ENCODE measurements at places on chromosomes 7 and 10.

GRCh38 chr7:147861058-147861716 lies 729.4 kb upstream of the C7orf33 start:
- no peak for DNase-seq

- no peak for DNase-seq
Measured at GRCh38 chr7:122038904-122039303, 105.1 kb downstream of the AASS start.

DNA sequence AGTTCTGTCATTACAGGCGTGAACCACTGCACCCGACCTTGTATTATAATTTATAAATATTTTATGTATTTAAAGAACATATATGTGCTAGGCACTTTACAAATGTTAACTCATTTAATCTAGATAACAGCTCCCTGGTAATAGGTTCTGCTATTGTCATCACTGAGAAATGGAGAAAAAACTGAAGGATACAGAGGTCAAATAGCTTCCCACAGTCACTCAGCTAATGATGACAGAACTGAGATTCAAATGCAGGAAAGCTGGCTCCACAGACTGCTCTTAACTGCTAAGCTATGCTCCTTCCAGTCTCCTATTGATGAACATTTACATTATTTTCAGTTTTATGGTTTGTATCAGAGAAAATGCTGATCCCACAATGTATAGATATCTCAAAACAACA lies 28.9 kb downstream of the NXPH1 start:
- DNase-seq = no peak

DNA sequence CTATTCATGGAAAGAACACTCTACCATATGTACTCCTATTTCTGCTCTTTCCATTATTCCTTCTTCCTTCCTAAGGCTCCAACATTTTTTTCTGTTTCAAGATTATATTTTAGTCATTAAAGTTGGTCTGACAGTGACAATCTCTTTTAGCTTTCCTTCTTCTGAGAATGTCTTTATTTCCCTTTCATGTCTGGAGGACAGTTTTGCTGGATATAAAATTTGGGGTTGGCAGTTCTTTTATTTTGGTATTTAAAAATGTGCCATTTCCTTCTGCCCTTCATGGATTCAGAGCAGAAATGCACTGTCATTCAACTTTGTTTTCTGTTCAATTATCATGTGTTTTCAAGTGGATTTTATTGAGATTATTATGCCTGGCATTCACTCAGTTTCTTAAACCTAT lies 53.1 kb downstream of the VSTM4 start:
- DNase-seq = no peak

- DNase-seq = no peak
Measured at GRCh38 chr7:55962014-55962413, 2.4 kb upstream of the NIPSNAP2 start.

- no peak for DNase-seq
Measured at GRCh38 chr7:25326501-25327156, 98.3 kb upstream of the NPVF start.

GRCh38 chr10:52940921-52941320 lies 168.3 kb upstream of the MBL2 start:
- DNase-seq = no peak

DNA sequence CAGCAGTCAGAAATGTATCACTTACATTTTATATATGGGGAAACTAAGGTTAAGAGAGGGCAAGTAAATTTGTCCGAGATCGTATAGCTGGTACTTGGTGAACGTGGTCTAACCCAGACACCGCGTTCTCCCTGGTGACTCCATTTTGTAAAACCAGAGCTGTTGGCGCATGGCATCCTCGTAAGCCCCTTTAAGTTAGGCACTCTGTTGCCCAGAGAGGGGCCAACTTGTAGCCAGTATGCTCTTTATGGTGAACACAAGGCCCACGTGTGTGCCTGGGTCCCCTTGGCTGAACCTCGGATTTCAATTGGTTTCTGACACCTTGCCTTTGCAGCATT lies 39.7 kb upstream of the ZNF518A start:
- DNase-seq = no peak

DNA sequence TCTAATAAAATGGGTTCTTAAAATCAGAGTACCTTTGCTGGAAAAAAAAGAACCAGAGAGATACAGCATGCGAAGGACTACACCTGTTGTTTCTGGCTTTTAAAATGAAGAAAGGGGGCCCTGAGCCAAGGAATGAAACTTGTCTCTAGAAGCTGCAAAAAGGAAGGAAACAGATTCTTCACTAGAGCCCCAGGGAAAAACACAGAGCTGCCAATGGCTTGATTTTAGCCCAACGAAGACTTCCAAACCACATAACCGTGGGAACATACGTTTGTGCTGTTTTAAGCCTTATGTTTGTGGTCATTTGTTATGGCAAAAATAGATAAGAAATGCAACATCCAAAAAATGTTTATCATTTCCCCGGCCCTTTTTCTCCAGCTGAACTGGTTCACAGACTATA lies 780.0 kb downstream of the SORCS1 start:
- DNase-seq = no peak

GRCh38 chr7:141208539-141208938 lies 134.7 kb downstream of the TMEM178B start:
- no peak for DNase-seq

GRCh38 chr7:28290496-28290895 lies 109.9 kb upstream of the JAZF1 start:
- no peak for DNase-seq

- DNase-seq = no peak
Measured at GRCh38 chr7:18553605-18554003, 58.1 kb downstream of the HDAC9 start.

DNA sequence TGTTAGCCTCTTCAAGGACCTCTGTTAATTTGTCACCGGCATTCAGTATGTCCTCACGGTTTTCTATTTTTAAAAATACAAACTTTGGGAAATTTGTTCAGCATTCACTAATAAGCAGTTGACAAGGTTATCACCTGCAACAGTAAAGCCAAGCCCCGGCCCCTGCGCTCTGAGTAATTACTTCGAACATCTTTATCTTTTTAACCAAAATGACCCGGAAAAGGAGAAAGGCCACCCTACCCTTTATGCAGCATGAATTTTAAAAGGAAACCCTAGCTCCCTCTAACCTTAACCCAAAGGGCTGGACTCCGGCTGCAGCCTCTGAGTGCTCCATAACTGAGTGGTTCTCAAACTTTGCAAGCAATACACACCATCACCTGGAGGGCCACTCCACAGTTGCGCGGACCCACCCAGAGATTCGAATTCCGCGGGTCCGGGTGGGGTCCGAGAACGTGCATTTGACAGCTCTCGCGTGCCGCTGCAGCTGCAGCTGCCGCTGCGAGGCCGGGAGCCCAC lies 940 bp downstream of the NSMCE4A start:
- no peak for DNase-seq

DNA sequence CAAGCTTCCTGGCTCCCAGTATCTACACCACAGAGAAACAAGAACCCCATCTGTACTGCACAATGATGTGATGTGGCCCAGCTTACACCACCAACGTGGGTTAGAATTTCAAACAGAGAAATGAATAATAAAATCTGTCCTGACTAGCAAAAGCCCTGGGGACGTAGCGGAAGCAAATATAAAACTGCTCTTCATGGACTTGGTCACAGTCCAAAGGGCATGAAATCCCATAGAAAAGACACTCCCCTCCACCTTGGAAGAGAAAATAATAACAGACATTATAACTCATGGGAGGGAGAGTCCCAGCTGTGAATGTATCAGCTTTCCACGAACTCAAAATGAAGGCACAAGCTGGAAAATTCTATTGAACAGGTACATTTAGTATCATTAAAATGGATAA lies 205.3 kb upstream of the GALNT17 start:
- no peak for DNase-seq

DNA sequence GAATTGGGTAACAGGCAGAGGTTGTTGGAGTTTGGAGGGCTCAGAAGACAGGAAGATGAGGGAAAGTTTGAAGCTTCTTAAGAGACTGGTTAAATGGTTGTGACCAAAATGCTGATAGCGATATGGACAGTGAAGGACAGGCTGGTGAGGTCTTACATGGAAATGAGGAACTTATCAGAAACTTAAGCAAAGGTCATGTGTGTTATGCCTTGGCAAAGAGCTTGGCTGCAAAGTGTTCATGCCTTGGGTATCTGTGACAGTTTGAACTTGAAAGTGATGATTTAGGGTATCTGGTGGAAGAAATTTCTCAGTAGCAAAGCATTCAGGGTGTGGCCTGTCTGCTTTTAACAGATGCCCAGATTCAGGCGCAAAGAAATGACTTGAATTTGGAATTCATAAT lies 64.5 kb upstream of the EEPD1 start:
- DNase-seq = no peak

GRCh38 chr7:128924707-128925588 lies 12.8 kb upstream of the IRF5 start:
- no peak for DNase-seq

DNA sequence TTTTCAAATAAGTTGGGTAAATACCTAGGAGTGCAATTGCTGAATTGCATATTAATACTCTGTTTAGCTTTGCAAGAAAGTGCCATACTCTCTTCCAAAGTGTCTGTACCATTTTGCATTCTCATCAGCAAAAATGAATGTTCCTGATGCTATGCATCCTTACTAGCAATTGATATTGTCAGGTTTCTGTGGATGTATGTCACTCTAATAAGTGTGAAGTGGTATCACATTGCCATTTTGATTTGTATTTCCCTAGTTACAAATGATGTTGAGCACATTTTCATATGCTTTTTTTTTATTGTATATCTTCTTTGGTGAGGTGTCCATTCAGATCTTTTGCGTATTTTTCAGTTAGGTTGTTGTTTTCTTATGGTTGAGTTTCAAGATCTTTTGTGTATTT lies 230.4 kb upstream of the MAGI2 start:
- no peak for DNase-seq

GRCh38 chr7:149655784-149656183 lies 117.6 kb downstream of the ZNF467 start:
- DNase-seq = no peak

DNA sequence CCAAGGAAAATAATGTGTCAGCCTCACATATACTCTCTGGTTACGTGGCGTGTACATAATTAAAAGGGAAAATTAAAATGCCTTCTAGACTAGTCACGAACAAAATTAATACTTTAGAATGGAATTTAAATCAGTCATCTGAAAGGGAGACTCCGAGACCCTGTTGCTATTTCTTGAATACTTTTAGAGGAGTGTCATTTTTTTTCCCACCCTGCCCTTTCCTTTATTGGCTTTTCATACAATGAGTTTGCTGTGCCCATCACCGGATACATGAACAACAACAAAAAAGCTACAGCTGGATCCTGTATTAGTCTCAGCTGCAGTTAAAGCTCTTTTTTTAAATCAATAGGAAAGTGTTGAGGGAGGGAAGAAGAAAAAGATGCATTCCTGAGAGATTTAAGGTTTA lies 20.1 kb downstream of the CYTH3 start:
- DNase-seq = no peak

DNA sequence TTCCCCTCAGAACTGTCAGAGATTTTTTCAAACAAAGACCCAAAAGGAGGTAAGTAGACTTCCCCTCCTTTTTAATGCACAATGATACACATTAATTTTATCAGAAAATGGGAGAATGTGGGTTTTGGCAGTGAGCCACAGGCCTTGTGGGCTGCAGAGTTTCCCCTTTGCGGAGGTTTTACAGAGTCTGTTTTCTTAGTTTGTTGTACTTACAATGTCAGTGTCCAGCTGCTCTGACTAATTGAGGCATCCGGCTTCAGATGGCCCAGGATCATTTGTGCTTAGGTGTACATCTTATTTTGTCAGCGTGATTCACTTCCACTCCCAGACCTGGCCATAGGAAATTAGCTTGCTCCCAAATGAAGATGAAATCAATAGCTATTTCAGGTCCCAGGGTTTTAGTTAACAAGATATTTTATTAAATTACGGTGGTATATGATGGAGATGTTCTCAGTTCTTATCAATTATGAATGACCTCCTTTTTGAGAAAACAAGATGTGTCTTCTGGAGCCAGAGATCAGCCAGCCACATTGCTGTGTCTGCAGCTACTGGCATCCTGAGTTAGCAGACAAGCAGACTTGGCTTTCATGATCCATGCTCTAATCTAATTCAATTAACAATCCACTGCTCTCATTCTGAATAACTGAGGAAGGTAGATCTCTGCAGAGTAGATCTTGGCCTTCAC lies 1086.6 kb upstream of the SORCS1 start:
- DNase-seq = no peak

- DNase-seq = no peak
Measured at GRCh38 chr10:8927705-8928104, 873.2 kb downstream of the GATA3 start.

DNA sequence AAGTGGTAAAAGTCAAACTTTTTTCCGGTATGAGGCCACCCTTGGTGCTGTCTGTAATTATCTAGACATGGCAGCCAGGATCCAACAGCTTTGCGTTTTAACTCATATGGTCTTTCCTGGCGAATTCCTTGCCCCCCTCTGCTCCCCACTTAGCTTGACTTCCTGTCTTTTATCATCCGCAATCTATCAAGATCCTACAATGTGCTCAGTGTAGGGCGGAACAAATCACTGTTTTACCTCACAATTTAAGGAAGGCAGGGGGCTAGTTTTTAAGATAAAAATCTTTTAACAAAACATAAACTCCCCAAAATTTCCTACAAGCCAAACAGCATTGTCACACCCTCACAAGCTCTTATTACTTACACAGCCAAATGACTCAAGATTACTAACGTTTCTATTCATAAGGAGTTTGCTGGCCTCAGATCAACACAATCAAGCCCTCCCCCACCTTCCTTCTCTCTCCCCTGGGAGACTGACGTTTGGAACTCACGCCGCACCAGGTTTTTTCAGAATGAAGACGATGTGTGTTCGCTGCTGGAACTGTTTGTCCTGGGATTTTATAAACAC lies 1.3 kb upstream of the CDK14 start:
- DNase-seq = no peak

- DNase-seq = no peak
Measured at GRCh38 chr7:19215412-19215811, 70.2 kb upstream of the FERD3L start.

GRCh38 chr10:71975087-71975870 lies 11.1 kb downstream of the CHST3 start:
- no peak for DNase-seq

DNA sequence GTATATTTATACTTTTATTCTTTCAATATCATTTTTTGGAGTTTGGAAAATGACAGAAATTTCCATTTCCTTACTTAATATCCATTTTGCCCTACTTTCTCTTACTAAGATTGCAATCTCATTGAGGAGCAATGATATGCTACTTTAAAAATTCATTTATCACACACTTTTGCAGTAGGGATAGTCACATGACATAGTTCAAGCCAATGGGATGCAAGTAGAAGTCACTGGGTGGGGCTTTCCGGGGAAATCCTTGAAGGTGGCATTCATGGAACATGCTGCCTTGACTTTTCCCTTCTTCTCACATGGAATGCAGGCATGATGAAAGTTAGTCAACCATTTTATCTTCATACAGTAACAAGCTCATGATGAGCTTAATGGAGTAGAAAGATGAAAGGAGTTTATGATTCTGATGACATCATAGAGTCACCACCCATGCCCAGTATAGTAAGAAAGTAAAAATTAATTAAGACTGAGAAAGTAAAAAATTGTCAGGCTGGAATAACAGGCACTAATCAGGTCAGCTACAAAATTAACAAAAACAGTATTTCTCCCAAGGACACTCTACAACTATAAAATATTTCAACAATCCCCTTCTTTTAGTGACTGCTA lies 33.4 kb downstream of the IQUB start:
- DNase-seq = no peak

Data from NCI-H1417 treated with DMSO at 0.1 percent for 48 hours (cell line).